ENCODE measurements at places on chromosomes 7 and 10. TPM values are rescaled to one million over a fixed set of nuclear protein-coding genes. Genes with fewer than 3 reads are reported as not detected.

STRIP2 gene
- total RNA-seq: 8.1 TPM

ADAMTS14 gene
- 1.9 TPM for total RNA-seq

CRYGN gene
- 0.79 TPM for total RNA-seq

SSMEM1 gene
- not detected for total RNA-seq

ZPBP gene
- total RNA-seq: not detected

- no peaks in the 10 kb centered on the region for H3K4me1 ChIP-seq
- no peaks in the 10 kb centered on the region for H3K36me3 ChIP-seq
- H3K4me3 ChIP-seq: no peak overlapping the region
- no peak overlapping the region for H3K27ac ChIP-seq
- H3K27me3 ChIP-seq: no peaks in the 10 kb centered on the region
Measured at GRCh38 chr10:6065835-6066234, 3.7 kb upstream of the IL2RA start.

- no peaks in the 10 kb centered on the region for H3K27me3 ChIP-seq
- H3K27ac ChIP-seq: no peak overlapping the region
- no peaks in the 10 kb centered on the region for H3K36me3 ChIP-seq
- H3K4me3 ChIP-seq: no peak overlapping the region
Measured at GRCh38 chr7:135843214-135843613, 94.6 kb upstream of the FAM180A start.

DNA sequence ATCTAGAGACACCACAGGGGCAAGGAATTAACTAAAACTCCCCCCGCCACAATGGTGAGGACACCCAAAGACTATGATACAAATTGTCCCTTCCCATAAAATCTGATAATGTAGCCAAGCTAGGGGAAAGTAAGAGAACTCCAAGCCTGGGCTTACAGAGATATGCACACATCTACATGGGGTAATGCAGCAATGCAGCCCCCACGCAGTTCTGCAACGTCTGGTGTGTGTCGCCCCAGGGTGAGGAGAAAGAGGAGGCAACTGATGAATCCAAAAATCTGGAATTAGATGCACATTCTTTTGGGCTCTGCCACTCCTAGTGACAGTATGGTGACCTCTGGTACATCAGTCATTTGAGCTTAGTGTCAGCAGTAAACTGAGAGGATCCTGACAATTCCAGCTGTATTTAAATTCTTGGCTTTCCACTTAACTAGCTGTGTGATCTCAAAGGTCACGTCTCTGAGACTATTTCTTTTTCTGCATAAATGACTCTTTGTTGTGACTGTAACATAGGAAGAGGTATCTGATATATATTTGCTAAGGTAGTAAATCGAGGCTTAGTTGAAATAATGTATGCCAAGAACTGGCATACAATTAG, 51.5 kb downstream of the PIP4K2A start:
- no peak overlapping the region for H3K27ac ChIP-seq
- no peaks in the 10 kb centered on the region for H3K27me3 ChIP-seq
- H3K4me1 ChIP-seq: peaks cover 4% of the 10 kb centered on the region
- H3K36me3 ChIP-seq: no peaks in the 10 kb centered on the region
- no peak overlapping the region for H3K4me3 ChIP-seq
- DNase-seq: no peak

GRCh38 chr7:105666324-105666723, 85.0 kb upstream of the EFCAB10 start:
- H3K27ac ChIP-seq: no peak overlapping the region
- H3K36me3 ChIP-seq: peaks cover 4% of the 10 kb centered on the region
- H3K27me3 ChIP-seq: no peaks in the 10 kb centered on the region
- no peak for DNase-seq
- no peak overlapping the region for H3K4me3 ChIP-seq
- H3K4me1 ChIP-seq: peaks cover 11% of the 10 kb centered on the region

DNA sequence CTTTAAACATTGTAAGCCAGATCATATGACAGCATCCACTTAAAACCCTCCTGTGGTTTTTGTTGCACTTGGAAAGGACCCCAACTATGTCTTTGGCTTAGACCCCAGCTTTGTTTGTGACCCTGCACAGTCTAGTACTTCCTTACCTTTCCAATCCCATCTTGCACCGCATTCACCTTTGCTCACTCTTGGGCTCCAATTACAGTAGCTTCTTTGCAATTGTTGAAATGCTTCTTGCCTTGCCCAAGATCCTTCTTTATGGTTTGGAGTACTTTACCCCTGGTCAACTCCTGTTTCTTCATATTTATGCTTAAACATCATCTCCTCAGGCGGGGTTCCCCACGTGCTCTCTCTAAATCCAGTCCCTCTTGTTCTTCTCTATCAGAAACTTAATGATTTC, 162.6 kb downstream of the PTEN start:
- H3K27me3 ChIP-seq: no peaks in the 10 kb centered on the region
- DNase-seq: no peak
- no peak overlapping the region for H3K4me3 ChIP-seq
- no peaks in the 10 kb centered on the region for H3K36me3 ChIP-seq

- no peak overlapping the region for H3K4me3 ChIP-seq
- no peaks in the 10 kb centered on the region for H3K4me1 ChIP-seq
- H3K27ac ChIP-seq: no peak overlapping the region
- H3K36me3 ChIP-seq: no peaks in the 10 kb centered on the region
- H3K27me3 ChIP-seq: no peaks in the 10 kb centered on the region
- DNase-seq: no peak
Measured at GRCh38 chr7:130479716-130480400, 12.0 kb upstream of the MEST start.
